ENCODE measurements at places on chromosomes 2 and 18. TPM values are rescaled to one million over a fixed set of nuclear protein-coding genes. Genes with fewer than 3 reads are reported as not detected.

GRCh38 chr2:230412371-230412711, 3.7 kb upstream of the SP100 start:
- peak overlapping the region; percentile 85 for H3K4me3 ChIP-seq
- H3K36me3 ChIP-seq: no peaks in the 10 kb centered on the region
- no peak overlapping the region for H3K27ac ChIP-seq
- no peak for DNase-seq

- no peak for DNase-seq
- H3K4me3 ChIP-seq: no peak overlapping the region
- H3K27me3 ChIP-seq: no peaks in the 10 kb centered on the region
- H3K36me3 ChIP-seq: no peaks in the 10 kb centered on the region
Observed at GRCh38 chr2:205883965-205884364, 201.7 kb downstream of the NRP2 start.

Gene ASXL3
- 1.3 TPM for total RNA-seq

DNA sequence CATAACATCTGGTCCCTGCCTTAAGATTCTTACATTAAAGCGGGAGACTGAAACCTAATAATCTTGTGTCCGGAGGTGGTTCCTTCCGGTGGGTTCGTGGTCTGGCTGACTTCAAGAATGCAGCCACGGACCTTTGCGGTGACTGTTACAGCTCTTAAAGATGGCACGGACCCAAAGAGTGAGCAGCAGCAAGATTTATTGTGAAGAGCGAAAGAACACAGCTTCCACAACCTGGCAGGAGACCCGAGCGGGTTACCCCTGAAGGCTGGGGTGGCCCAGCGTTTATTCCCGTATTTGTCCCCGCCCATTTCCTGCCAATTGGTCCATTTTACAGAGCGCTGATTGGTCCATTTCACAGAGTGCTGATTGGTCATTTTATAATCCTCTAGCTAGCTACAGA, 122.3 kb upstream of the SIX2 start:
- no peaks in the 10 kb centered on the region for H3K27me3 ChIP-seq
- no peaks in the 10 kb centered on the region for H3K36me3 ChIP-seq
- peaks cover 4% of the 10 kb centered on the region for H3K4me1 ChIP-seq
- no peak overlapping the region for H3K4me3 ChIP-seq
- H3K27ac ChIP-seq: no peak overlapping the region

DNA sequence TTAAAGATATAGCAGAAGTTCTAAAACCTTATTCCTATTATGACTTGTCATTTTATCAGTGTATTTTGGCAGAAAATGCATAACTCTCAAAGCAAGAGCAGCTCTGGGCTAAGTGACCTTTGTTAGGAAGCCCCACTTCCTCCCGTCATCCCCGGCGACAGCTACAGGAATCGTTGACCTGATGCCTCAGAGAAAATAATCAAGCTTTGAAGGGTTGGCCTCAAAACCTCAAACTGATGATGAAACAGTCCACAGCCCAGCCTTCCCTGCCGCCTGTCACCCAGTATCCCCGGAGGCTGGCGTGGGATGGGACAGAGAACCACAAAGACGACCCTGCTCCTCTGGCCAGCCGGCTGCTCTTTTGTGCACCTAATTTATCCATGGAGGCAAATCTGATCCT, 65.3 kb downstream of the KCNF1 start:
- no peak overlapping the region for H3K27ac ChIP-seq
- no peaks in the 10 kb centered on the region for H3K4me1 ChIP-seq
- no peaks in the 10 kb centered on the region for H3K36me3 ChIP-seq
- H3K27me3 ChIP-seq: no peaks in the 10 kb centered on the region
- no peak for DNase-seq

Gene TEX44
- not detected for total RNA-seq

Gene MERTK
- total RNA-seq: 6.1 TPM

- H3K27me3 ChIP-seq: no peaks in the 10 kb centered on the region
- H3K36me3 ChIP-seq: peaks cover 78% of the 10 kb centered on the region
- no peak overlapping the region for H3K4me3 ChIP-seq
- no peak overlapping the region for H3K27ac ChIP-seq
Observed at GRCh38 chr2:74876081-74876886, 42.4 kb downstream of the HK2 start.

Data from H1 (cell line).